Fibroblast of skin of right quadriceps (primary cell): ENCODE measurements at places on chromosomes 6 and 20.
A peak's percentile ranks its signal among the peaks of the same experiment; 100 is the strongest.

DNA sequence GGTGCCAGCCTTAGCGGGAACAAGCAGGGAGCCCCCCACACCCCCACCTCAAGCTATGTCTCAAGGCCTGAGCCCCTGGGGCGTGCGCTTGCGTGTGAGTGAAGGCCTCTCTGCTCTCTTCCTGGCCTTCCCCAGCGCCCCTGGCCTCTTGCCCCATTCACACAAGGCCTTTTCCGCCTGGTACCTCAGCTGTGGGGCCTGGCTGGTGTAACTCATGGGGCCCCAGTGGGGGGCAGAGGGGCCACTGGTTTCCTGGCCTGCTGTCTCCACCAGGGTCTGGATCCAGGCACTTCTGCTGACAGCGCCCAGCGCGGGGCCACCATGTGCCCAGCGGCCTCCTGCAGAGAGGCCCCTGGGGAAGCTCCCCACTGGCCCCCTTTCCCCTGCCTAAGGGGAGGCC lies 34.7 kb downstream of the GNAS-AS1 start:
- no peak for DNase-seq

DNA sequence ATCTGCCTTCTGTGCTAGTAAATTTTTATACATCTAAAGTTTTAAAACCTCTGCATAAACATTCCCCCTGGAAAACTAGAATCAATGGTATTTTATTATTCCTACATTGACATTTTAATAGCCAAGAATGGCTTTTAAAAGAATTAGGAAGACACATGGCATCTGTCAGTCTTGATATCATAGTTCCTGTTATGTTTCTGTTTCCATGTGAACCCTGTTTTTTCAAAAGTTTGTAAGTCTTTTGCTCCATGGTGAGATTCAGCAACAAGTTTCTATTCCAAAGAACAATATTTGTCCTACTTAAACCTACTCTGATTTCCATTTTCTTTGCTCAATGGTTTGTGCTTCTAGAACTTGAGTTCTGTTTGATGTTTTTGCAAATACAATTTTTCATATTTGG lies 95.2 kb downstream of the PLEKHG1 start:
- no peak for DNase-seq

- DNase-seq, result no peak
These were observed 73.7 kb upstream of the HIVEP1 start for GRCh38 chr6:11938285-11938890.

DNA sequence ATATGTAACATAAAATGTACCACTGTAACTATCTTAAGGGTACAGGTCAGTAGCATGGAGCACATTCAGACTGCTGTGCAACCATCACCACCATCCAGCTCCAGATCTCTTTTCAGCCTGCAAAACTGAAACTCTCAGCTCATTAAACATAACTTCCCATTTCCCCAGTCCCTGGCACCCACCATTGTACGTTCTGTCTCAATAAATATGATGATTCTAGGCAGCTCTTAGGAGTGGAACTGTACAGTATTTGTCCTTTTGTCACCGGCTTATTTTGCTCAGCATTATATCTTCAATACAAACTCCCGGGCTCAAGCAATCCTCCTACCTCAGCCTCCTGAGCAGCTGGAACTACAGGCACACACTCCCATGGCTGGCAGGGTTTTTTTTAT lies 1.5 kb downstream of the ZC3H12D start:
- no peak for DNase-seq

DNA sequence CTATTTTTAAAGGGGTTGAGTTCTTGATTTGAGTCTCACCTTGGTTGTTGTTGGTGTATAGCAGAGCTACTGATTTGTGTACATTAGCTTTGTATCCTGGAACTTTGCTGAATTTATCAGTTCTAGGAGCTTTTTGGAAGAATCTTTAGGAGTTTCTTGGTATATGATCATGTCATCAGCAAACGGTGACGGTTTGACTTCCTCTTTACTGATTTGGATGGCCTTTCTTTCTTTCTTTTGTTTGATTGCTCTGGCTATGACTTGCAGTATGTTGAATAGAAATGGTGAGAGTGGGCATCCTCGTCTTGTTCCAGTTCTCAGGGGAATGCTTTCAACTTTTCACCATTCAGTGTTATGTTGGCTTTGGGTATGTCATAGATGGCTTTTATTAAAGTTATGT lies 64.0 kb downstream of the CDYL start:
- no peak for DNase-seq

- peak; percentile 99 for DNase-seq
These were observed 662 bp upstream of the RALY start for GRCh38 chr20:33992923-33993575.

GRCh38 chr20:43737925-43738324 lies 11.1 kb upstream of the GTSF1L start:
- no peak for DNase-seq

- DNase-seq, result peak; percentile 50
These were observed 40.7 kb downstream of the MAP3K5 start for GRCh38 chr6:136751522-136751956.

DNA sequence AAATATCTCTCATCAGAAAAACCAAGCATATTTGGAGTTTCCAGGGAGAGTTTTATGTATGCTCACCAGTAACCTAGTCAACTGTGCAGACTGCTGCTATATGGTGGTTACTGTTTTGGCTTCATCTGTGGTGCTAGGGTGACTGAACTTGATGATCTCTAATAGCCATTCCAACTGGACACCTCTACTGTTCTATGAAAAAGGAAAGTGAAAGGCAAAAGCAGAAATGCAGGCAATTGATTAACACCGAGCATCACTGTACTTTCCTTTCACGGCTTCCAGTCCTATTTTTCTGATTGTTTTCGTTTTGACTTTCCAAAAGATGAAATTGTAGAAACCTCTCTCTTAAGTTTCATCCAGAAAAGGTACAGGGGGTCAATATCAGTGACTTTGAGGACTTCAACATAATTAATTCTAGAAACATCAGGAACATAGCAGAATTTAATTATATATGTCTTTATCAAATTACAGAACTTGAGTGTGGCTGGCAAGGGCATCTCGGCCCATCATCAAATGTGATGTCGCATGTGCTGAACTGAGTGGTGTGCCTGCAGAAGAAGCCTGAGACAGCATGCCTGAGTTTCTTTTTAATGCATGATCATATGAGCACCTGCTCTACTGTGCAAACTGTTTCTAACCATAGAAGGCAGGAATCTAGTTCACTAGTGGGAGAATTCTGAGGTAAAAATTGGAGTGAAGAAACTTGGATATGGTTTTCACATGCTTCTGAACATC lies 464.3 kb upstream of the FLRT3 start:
- no peak for DNase-seq

DNA sequence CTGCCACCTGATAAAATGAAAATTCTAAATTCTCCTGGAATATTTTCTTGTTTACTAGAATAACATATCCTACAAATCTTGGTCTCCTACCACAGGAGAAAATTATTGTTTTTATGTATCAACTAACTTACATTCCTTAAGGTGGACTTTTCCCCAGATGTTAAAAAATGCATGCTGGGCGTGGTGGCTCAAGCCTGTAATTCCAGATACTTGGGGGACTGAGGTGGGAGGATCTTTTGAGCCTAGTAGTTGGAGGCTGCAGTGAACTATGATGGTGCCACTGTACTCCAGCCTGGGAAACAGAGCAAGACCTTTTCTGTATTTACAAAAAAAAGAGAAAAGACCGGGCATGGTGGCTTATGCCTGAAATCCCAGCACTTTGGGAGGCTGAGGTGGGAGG lies 27.9 kb upstream of the TFAP2C start:
- no peak for DNase-seq

DNA sequence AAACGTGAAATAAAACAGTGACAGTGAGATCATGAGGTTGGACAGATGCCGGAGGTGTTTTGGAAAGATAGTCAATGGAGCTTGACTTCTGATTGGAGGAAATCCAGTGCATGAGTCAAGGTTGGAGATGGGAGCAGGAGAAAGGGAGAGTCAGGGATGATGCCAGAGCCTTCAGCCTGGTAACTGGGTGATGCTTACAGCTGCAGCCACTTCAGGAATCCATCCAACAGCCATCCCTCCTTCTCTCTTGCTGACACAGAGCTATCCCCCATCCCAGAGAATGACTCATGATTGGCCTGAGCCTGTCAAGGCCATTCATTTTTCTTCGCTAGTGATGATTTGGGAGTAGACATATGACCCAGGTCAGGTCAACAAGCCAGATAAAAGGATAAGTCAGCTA lies 112.8 kb downstream of the SAMD5 start:
- DNase-seq, result peak; percentile 76

DNA sequence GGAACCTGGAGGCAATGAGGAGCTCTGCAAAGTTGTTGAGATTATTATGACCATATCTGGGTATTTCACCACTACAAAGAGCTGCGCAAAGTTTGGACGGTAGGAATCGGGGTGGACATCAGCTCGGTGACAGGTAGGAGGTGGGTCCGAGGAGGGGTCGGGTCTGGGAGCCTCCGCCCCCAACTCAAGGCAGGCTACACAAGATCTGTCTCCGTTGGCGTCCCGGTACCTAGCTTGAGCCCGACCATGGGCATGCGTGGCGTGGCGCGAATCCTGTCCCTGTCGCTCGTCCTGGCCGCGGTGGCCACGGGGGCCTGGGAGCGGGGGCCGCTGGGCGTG lies 40.2 kb upstream of the ZNFX1 start:
- DNase-seq, result no peak

GRCh38 chr6:34855463-34855862 lies 32.4 kb downstream of the TAF11 start:
- no peak for DNase-seq

- no peak for DNase-seq
These were observed 21.8 kb downstream of the HMGCLL1 start for GRCh38 chr6:55557146-55557545.

GRCh38 chr6:13496513-13497190 lies 9.3 kb upstream of the GFOD1 start:
- peak; percentile 30 for DNase-seq

GRCh38 chr6:41344876-41345275 lies 9.5 kb downstream of the NCR2 start:
- DNase-seq, result no peak

- DNase-seq, result no peak
These were observed 52.5 kb downstream of the HLA-DPB1 start for GRCh38 chr6:33128318-33128717.

GRCh38 chr6:140572129-140572528 lies 1197.7 kb upstream of the CITED2 start:
- peak; percentile 98 for DNase-seq

- DNase-seq, result no peak
These were observed 808 bp downstream of the SDC4 start for GRCh38 chr20:45347297-45347935.

DNA sequence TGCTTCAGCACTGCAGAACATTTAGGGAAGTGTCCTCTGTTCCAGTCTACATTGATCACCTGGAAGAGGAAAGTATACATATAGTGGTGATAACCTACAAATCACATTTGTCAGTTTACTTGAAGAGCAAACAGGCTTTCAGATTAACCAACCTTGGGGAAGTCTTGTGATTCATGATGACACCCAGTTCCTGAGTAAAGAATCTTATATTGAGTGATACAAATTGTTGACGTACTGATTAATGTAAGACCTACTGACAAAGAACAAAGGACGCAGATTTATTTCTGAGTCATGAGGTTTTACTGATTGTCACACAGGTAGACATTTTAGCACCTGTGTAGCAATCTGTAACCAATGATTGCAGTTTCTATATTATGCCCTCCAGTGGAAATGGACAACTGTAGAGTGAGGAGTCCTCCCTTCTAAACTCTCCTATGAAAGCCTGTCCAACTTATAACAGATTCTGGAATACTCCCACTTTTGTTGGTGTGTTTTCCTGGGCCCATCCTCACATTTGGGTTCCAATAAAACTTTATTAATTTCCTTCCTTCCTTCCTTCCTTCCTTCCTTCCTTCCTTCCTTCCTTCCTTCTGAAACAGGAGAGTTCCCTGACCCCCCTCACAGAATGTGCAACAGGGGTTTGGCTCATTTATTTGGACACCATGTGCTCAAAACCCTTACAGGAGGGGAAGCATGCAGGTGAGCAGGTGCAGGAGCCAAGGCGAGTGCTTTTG lies 113.5 kb downstream of the SLC35B3 start:
- no peak for DNase-seq

- no peak for DNase-seq
These were observed 957.5 kb upstream of the EPHA7 start for GRCh38 chr6:94376876-94377275.

- DNase-seq, result no peak
These were observed 53.5 kb upstream of the LRFN2 start for GRCh38 chr6:40640599-40641227.

DNA sequence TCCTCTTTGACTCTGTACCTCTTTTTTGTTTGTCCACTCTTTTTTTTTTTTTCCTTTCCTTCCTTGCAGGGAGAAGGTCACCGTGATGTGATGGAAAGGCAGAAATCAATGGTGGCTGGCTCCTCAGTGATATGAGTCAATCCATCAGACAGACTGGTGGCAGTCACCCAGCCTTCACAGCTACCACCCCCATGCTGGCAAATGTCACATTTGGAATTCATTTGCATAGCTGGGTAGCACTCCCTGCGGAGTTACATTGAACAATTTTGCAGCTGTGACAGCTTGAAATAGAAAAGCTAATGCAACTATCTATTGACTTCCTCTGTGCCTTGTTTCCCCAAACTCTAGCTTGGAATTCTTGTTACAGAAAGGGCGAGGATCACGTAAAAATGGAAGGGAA lies 668.4 kb downstream of the C6orf118 start:
- DNase-seq, result no peak

DNA sequence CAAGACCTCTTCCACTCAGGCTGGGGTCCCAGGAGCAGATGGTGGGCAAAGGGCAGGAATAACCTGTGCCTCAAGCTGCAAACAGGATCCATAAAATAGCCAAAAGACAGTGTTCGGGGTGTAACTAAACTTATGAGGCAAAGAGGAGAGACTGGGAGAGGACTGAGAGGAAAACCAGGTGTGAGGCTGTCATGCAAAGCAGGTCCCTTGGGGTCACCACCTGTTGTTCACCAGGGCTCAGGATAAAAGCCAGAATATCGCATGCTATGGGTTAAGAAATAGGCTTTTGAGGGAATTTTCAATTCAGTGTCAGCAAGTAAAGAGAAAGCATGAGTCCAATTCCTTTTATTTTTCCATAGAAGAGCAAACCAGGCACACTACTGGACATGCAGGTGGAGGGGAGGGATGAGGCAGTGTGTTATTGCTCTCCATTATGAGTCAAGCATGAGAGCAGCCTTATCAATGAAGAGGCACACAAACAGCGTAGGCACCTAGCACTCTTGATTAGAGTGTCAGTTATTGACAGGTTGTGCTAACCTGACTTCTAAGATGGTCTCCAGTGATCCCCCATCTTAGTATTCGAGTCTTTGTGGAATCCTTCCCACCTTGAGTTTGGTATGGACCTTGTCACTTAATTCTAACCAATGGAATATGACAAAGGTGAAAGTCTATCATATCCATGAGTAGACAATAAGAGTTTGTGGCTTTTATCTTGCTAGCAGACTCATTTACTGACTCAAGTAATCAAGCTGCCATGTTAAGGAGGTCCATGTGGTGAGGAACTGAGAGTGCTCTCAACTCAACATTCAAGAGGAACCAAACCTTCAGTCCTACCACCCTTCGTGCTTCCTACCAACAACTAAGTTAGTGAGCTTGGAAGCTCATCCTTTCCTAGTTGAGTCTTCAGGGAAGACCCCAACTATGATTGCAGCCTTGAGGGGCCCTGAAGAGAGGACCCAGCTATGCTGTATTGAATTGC lies 18.8 kb downstream of the HLA-E start:
- DNase-seq, result no peak

DNA sequence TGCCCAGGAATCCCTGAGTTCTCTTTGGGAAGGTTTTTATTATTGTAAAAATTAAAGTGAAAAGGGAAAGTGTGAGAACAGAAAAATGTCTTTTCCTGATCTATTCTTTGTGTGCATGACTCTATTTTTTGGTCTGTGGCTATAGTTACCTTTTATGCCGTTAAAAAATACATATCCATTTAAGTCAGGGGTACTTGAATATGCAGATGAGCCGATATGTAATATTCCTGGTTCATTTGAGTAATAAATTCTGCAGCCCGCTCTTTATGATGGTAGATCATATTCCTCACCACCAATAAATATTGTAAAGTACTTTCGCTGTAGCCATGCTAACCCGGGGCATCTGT lies 503 bp upstream of the MYT1 start:
- no peak for DNase-seq
